GM12865 (cell line): ENCODE measurements at places on chromosomes 6 and 20.

GRCh38 chr6:21800948-21801438 lies 207.4 kb downstream of the SOX4 start:
- no peak for DNase-seq

- no peak for DNase-seq
Observed at GRCh38 chr6:23244300-23244699, 674.9 kb downstream of the HDGFL1 start.

DNA sequence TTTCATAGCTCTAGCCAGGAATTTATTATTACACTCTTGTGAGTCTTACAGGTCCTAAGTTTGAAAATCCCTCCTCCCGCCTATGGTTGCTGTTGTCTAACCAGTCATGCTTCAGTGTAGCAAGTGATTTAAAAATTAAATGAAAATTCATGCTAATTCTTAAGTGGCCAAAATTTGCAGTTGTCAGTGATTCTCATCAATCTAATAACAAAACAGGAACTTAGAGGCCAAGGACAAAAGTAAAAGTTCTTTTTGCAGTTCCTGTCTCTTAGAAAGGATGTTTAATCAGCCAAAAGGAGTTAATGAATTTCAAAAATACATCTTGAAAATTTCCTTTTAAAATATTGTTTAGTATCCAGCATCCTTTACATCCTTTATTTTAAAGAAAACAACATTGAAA lies 36.3 kb downstream of the VTA1 start:
- DNase-seq, result no peak

GRCh38 chr6:49978332-49979226 lies 9.2 kb upstream of the DEFB113 start:
- DNase-seq, result peak; percentile 6

GRCh38 chr20:63406617-63407245 lies 45.6 kb upstream of the CHRNA4 start:
- no peak for DNase-seq

GRCh38 chr6:27505209-27506027 lies 32.5 kb upstream of the ZNF184 start:
- peak; percentile 88 for DNase-seq

GRCh38 chr20:826695-827323 lies 6.7 kb upstream of the FAM110A start:
- DNase-seq, result no peak

- peak; percentile 47 for DNase-seq
Observed at GRCh38 chr6:80214436-80215022, 108.1 kb downstream of the BCKDHB start.

DNA sequence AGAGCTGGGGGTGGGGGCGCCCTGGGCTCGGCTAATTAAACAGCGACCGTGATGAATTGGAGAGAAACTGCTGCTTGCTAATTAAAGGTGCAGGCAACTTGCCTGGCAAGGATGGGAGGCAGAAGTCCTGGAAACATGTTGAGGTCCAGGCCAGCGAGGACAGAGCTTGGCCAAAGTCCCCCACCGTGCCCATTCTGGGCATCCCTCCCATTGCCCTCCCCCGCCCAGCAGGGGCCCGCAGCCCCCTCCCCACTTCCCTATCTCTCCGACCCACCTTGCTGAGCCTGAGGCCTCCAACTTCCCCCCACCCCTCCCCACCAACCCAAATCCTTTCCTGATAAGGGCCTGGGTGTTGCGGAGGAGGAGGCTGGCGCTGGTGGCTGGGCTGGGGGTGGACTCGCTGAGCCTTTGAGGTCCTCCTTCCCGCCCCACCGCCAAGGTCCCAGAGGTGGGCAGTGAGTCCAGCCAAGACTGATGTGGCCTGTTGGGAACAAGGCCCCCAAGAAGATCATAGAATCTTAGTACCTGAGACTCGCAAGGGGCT lies 23.3 kb downstream of the C20orf203 start:
- DNase-seq, result no peak

DNA sequence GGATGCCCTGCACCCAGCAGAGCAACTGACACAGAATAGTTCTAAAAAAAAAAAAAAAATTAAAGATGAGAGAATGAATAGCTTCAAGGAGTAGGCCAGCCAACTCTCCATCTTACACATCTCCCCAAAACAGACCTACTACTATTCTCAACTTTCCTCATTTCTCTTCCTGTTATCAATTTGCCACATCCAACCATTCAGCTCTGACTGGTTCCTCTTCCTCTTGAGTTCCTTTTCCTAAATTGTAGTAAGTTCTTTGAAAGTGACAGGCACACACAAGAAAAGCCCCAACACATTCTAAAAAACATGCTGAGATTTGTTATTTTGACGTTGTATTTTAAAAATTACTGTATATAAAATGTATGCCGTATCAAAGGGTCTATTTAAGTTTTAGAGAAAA lies 117.2 kb downstream of the PDSS2 start:
- no peak for DNase-seq

- no peak for DNase-seq
Observed at GRCh38 chr6:56714982-56715456, 72.3 kb upstream of the DST start.

DNA sequence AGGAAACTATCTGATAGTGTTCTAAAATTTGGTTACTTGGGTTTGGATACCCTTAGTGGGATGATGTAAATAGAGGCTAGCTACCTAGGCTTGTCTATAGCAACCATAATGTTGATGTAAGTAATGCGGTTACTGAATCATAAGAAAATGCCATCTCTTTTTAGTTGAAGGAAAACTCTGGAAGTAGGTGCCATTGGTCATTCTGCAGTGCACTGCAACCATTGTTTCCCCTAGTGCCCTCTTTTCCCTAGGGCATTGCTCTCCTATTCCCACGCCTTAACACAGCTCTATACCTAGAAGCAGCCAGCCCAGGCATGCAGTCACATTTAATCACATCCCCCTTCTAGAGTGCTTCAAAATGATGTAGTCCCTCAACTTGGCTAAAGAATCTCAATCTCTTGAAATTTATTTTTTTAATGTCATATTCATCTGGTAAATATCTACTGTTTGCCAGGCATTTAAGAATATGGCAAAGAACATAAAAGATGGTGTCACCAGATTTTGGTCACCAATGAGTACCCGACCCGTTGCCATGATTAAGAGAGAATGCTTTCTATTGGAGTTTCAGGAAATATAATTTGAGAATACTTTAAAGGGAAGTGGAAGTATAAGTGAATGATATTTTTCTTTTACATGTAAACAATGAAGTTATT lies 10.4 kb downstream of the LOC128125822 start:
- no peak for DNase-seq
